Immature natural killer cell (primary cell): ENCODE measurements at places on chromosomes 7 and 10.

DNA sequence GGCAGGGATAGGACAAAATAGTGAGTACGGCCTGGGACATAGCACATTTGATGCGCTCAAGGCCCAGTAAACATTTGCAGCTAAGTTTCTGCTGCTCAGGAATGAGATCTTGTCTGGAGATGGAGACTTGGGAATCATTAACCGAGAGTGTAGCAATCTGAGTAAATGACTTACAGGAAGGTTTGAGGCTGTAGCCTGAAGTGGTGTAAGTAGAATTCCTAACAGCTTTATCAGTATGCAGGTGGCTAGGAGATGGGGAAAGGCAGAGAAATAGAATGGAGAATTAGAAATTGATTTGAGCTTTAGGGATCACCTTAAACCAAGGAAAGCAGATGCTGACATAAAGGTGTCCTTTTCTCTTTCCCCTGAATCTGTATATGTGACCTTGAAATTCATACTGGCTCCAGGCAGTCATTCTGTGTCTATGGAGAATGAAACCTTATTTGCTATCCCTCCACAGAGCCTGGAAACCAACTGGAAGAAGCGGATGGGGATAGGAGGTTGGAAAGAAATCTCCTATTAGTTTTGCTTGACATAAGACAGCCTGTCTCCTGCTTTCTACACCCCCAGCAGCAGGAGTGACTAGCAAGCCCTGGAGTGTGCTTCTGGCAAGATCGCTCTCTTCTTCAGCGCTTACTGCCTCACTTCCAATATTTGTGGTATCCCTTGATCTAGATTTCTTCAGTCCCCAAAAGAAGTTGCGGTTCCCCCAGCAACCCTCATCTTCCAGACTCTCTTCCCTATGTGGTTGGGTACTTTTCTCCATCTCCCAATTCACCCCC is 6.4 kb upstream of the PON2 start:
- no peak for DNase-seq

- DNase-seq: no peak
Observed at GRCh38 chr10:78437998-78438906, 404.6 kb downstream of the RPS24 start.

- DNase-seq: no peak
Observed at GRCh38 chr10:75379212-75379724, 22.3 kb downstream of the ZNF503 start.

GRCh38 chr7:147547252-147547897 is 1043.2 kb upstream of the C7orf33 start:
- DNase-seq: no peak

- no peak for DNase-seq
Observed at GRCh38 chr10:48253970-48254657, 20.4 kb downstream of the FRMPD2 start.

DNA sequence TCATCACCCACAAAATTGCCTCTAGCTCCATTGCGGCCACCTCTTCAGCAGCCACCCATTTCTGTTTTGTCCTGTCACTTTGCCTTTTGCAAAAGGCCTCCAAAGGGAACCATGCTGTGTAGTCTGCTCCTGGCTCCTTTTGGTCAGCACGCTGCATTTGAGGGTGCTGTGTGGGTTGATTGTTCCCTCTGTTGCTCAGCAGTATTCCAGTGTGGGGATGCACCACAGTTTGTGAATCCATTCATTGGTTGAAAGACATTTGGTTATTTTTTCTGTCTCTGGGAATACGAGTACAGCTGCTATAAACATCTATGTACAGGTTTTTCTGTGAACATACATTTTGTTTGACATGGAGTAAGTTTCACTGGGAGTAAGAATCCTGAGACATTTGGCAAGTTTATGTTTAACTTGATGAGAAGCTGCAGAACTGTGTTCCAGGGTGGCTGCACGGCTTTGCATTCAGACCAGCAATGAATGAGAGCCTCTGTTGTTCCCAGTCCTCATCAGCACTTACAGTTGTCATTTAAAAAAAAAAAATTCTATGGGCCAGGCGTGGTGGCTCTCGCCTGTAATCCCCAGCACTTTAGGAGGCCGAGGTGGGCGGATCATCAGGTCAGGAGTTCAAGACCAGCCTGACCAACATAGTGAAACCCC is 82.3 kb downstream of the UBE3C start:
- DNase-seq: no peak

GRCh38 chr7:112138325-112138852 is 67.8 kb downstream of the DOCK4 start:
- no peak for DNase-seq

DNA sequence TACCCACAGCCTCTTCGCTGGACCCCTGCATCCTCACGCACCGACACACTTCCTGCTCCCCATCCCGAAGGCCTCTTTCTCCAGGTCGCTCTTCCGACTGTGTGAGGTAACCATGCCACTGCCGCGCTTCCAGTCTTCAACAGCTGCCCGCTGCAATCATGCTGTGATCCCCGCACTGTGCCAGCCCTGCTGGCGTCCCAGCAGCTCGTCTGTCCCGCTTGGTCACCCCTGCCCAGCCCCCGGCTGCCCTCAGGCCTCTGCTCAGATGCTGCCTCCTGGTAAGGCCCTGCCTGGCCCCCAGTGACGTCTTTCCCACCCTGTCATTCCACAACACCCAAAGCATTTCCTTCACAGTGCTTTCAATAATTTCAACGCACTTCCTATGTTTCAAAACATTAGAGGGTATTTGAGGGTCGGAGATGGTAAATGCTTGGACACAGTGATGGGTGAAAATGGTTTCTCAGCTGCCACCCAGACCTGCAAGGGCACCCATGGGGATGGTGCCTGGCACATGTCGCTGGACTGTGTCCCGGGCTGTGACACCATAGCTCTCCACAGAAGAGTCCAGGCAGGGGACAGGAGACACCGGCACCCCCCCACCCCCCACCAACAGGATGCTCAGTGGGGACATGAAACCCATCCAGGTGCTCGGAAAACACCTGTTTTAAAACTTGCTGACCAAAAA is 125.2 kb downstream of the MAD1L1 start:
- no peak for DNase-seq

DNA sequence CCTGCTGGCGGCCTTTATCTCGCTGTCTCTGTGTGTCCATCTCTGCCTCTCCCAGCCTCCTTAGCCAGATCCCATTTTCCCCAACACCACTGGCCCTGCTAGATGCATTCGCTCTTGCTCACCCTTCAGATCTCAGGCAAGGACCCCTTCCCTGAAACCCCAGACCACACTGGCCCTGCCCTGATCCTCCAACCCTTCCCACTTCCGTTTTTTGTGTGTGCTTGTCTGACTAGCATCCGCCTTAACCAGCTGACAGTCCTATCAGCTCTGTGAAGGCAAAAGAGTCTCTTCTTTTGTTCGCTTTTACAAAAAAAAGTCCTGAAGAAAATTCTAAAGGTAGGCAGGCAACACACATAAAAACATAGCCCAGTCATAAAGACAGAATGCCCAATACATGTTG is 28.7 kb downstream of the CHST15 start:
- DNase-seq: no peak

DNA sequence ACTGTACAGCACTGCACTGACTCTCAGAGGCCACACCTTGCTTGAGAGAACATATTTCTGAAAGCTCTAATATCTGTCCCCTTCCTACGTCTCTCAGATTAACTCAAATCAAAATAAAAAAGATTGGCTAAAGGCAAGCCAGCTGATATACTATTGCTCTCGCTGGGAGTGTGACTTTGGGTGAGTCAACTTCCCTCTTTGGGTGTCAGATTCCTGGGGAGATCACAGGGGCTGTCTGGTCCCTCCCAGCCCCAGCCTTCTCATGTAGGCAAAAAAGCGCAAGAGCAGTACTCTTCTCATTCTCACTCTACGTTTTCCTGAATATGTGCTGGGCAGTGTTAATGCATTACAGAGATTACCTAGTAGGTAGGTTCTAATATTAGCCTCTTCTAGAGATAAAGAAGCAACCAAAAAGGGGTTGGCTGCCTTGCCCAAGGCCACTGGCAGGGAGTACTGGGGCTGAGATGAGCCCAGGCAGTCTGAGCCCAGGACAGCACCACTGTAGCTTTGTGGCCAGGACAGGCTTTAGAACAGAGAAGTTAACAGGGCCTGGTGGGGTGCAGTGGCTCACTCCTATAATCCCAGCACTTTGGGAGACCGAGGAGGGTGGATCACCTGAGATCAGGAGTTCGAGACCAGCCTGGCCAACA is 9.1 kb upstream of the DENND2A start:
- DNase-seq: no peak

DNA sequence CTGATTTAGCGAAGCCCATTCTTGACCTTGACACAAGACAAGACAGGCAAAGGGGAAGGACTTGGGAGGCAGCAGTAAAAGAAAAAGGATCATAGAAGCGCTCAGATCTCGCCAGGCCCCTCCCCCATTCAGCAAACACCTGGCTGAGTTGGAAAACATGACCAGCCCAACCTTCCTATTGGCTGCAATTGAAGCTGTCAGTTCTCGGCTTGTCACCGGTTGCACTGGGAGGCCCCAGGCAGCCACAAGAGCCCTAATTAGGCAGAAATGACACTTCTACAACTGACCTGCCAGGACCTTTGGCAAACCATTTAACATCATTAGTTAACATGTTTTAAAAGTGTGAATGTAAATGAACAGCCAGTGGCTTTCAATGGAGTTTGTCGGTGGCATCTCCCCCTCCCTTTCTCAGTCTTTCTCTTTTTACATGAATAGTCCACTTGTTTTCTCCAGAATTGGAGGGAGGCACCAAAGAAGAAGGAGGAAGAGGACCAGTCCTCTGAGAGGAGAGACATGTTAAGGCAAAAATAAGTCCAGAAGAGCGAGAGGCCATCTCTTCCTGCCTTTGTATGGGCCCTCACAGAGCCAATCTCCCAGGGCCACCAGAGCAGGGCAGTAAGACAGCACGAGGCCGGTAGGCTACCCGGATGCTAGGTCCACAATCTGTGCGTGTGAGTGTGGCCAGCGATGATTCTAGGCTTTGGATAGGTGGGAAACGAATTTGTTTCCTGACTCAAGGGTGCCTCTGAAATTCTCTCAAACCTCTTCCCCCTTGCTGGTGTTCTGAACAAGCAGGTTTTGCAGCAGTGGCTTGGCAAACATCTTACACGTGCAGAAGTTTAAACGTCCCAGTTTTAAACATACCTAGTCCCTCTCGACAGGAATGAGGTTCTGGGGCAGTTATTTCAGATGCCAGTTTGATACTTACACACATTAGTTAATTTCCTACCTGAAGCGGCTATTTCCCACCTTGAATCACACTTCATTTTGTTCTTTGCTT is 15.0 kb upstream of the ENO4 start:
- no peak for DNase-seq

GRCh38 chr7:149001427-149002068 is 26.8 kb downstream of the PDIA4 start:
- no peak for DNase-seq

- no peak for DNase-seq
Observed at GRCh38 chr7:73717025-73717807, 2.3 kb downstream of the STX1A start.

GRCh38 chr10:102322914-102323313 is 72.6 kb upstream of the NFKB2 start:
- DNase-seq: peak; percentile 73

DNA sequence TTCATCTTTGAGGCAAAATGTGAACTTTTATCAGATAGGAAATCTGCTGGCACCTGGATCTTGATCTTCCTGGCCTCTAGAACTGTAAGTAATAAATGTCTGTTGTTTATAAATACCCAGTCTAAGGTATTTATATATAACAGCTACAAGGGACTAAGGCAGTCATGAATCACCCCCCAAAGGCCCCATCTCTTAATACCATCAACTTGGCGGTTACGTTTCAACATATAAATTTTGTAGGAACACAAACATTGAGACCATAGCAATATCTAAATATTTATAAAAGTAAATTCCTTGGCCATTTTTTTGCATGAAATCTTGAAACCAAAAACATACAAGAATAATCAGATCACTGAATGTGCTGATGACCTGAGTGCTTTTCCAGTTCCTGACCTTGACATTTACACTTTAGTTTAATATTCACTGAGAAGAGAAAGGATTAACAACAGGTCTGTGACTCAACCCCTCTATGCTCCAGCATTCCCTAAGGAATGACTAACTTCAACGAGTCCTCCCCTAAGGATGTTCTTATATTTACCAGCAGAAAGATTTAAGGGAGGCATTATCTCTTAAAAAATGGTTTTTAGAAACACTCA is 1438.5 kb upstream of the CELF2 start:
- DNase-seq: no peak

DNA sequence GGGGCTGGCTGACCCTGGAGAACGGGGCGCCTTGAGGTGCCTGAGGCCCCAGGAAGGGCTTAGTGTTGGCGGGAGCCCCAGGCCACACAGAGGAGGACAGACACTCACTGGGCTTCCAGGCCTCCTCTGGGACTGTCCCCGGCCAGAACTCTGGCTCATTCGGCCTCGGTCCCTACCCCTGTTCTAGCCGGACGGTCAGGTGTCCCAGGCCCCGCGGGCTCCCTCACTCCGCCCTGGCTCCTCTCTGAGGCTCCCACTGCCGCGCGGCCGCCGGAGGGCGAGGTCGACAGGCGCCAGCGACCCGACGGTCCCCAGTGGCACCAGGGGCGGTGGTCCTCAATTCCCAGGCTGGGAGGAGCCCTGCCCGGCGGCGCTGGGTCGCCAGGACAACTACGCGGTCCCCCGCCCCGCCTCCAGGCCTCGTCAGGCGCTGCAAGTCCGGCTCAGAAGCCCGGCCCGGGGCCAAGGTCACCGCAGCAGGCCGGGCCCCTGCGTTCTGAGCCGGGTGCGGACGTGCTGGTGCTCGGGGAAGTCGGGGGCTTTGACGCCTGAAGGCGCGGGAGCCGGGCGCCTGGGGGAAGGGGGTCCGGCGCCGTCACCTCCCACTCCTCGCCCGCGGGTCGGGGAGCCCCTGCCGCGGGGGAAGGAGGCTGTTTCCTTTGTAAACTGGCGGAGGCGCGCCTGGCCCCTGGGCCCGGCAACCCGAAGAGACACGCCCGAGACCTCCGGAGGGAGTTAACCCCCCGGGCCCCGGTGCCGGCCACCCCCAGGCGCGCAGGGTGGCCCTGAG is 1.1 kb upstream of the PWWP2B start:
- no peak for DNase-seq

DNA sequence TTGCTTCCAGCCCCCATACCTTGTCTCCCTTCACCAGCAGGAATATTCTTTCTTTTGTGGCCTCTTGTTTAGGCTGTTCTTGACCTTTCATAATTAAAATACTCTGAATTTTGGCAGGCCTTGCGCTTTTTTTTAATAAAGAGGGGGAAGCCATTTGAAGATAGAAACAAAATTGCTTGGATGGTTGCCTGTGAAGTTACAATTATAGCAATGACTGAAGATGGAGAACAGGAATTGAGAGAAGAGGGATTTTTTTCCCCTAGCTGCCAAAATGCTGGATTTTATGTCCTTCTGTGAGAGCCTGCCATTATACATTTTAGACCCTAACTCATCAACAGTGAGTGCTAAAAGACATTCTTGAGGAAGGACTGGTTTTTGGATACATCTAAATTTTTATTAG is 24.8 kb downstream of the FGFBP3 start:
- no peak for DNase-seq

- no peak for DNase-seq
Observed at GRCh38 chr7:139763330-139763729, 14.5 kb downstream of the HIPK2 start.

DNA sequence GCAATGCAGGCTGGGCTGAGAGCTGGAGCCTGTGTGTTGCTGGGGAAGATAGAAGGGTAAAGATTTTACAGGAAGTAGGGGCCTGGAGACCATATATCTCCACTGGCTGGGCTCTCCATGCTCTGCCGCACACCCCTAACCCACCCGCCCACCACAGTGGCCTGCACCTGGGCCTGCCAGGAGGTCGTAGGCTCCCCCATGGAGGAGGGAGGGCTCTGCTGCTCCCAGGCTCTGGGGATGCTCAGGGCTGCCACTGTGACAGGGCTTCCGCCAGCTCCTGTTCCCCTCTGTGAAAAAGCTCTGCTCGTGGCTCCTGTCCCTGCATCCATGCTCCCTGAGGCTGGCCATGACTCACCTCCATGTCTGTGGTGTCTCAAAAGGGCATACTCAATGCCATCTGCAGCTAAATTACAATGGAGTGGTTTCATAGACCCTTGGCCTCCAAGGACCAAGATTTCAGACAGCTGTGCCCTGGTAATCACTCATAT is 106.0 kb downstream of the CXCL12 start:
- DNase-seq: no peak
